ENCODE measurements at places on chromosomes 2 and 18. TPM values are rescaled to one million over a fixed set of nuclear protein-coding genes. Genes with fewer than 3 reads are reported as not detected.

Gene MAL
- not detected for total RNA-seq

Gene DAW1
- total RNA-seq: 0.25 TPM

Gene ASPRV1
- total RNA-seq: 0.10 TPM

Gene MZT2A
- total RNA-seq: 277 TPM

Gene PKDCC
- total RNA-seq: 1.3 TPM

Gene RASGRP3
- 68.6 TPM for total RNA-seq

Gene SCN1A
- not detected for total RNA-seq

Gene SERPINB12
- not detected for total RNA-seq

Gene SCN9A
- total RNA-seq: 0.30 TPM

Gene FAM237A
- total RNA-seq: not detected

Gene DYNAP
- not detected for total RNA-seq

Gene KDSR
- total RNA-seq: 35.2 TPM

Gene NYAP2
- not detected for total RNA-seq
